ENCODE measurements at places on chromosomes 5 and 9. TPM values are rescaled to one million over a fixed set of nuclear protein-coding genes. Genes with fewer than 3 reads are reported as not detected.

Gene FBXL17
- total RNA-seq = 4.8 TPM

Gene TRIM7
- total RNA-seq = 56.2 TPM

Gene SMIM33
- not detected for total RNA-seq

Gene SPINK13
- 0.14 TPM for total RNA-seq

Gene OR13D1
- total RNA-seq = not detected

Gene MIER3
- 4.7 TPM for total RNA-seq

Gene MBLAC2
- 3.7 TPM for total RNA-seq

Gene MPDZ
- total RNA-seq = 15.5 TPM

Gene SLIT3
- 12.5 TPM for total RNA-seq

Gene PCDHGA4
- total RNA-seq = not detected

GRCh38 chr9:119526698-119527097, 157.5 kb upstream of the BRINP1 start:
- DNase-seq = no peak

GRCh38 chr9:38263532-38263931, 129.0 kb upstream of the ALDH1B1 start:
- peak; percentile 16 for DNase-seq

DNA sequence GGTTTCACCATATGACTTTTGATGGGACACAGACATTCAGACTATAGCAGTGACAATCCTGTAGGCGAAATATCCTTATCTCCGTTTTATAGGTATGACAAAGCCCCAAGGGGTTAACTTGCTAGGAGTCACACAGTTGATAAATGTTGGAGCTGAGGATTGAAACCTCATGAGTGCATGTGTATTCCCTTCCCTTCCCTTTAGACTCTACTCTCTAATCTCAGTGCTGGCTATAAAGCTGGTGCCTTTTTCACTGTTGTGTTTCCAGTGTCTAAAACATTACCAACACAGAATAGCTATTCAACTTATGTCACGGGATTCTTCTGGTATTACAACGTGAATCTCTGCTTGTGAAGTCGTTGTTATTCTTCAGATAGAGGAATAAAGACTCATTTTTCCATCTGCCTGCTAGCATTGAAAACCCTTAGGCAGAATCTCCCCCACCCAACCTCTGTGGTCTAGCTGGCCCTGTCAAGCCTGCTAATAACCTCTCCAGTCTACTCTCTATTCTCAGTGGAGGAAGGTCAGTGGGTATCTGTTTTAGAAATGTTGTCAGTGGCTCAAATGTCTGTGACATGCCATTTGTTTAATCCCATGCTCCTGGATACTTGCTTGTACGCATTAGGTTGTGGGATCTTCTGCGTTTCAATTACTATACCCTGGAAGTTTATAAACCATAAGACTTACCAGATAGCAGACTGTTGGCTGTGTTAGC, 121.2 kb downstream of the TLE4 start:
- no peak for DNase-seq

- no peak for DNase-seq
These were observed 113.3 kb upstream of the RAD23B start for GRCh38 chr9:107169796-107170195.

- DNase-seq = no peak
These were observed 286.6 kb downstream of the CRB2 start for GRCh38 chr9:123642291-123643278.

- no peak for DNase-seq
These were observed 185.5 kb downstream of the HSD17B3 start for GRCh38 chr9:96116275-96117064.

DNA sequence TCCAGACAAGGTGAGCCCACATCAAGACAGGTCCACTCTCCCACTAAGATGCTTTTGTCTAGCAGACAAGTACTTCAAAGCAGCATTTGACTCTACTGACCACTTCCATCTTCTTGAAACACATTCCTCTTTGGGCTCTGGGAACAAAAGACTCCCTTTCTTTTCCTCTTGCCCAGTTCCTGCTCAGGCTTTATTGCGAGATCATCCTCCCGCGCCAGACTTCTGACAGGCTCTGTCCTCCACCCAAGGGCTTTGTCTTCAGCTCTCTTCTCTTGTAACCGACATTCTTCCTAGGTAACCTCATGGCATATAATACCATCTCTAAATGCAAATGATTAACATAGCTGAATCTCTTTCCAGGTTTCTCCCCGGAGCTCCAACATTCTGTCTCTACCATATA, 85.8 kb downstream of the NUDT12 start:
- DNase-seq = no peak

- DNase-seq = no peak
These were observed 76.0 kb downstream of the ARL15 start for GRCh38 chr5:54234304-54234933.

DNA sequence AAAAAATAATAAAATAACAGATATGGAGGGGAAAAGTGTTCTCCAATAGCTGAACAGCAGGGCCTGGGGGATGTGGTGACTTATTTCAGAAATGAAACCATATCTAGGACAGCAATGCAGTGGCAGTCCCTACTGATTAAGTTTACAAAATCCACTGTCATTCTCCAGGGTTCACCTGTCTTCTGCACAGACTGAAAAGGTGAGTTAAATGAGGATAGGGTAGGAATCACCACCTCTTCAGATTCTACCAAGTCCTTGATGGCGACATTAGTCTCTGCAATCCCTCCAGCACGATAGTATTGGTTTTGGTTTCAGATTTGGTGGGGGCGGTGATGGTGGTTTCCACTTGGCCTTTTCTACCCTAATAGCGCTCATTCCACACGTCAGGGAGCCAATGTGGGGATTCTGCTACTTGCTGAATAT, 32.3 kb upstream of the NPM1 start:
- no peak for DNase-seq

DNA sequence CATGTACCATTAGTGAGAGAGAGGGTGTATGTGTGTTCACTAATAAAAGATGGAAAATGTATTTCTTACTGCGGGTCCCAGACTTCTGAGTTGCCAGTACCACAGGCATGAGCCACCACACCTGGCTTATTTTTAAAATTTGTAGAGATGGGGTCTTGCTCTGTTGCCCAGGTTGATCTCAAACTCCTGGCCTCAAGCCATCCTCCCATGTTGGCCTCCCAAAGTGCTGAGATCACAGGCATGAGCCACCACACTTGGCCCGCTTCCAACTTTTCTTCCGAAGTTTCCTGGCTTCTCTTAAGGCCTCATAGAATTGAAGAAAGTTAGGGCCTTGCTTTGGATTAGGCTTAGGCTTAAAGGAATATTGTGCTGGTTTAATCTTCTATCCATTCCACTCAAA, 40.4 kb upstream of the F2RL2 start:
- no peak for DNase-seq

DNA sequence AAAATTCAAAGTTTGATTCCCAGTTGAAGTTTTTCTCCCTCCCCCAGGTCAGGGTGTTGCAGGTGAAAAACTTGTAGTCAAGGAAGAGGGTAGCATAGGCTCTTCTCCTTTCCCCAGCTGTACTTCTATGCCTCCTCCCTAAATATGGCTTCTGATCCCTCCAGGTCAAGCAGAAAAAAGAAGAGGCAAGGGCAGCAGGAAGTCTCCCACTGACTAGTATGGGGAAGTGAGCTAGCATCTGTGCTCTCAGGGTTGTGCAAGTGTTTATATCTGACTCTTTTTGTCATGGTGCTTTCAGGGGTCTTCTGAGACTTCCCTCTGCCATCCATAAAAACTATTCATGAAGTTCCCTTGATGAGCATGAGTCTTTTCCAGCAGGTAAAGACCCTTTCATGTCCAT, 76.0 kb downstream of the ATPSCKMT start:
- no peak for DNase-seq

GRCh38 chr9:100848726-100849125, 179.8 kb upstream of the PLPPR1 start:
- DNase-seq = no peak

- DNase-seq = peak; percentile 54
These were observed 188.5 kb upstream of the GRAMD2B start for GRCh38 chr5:126234563-126235195.

DNA sequence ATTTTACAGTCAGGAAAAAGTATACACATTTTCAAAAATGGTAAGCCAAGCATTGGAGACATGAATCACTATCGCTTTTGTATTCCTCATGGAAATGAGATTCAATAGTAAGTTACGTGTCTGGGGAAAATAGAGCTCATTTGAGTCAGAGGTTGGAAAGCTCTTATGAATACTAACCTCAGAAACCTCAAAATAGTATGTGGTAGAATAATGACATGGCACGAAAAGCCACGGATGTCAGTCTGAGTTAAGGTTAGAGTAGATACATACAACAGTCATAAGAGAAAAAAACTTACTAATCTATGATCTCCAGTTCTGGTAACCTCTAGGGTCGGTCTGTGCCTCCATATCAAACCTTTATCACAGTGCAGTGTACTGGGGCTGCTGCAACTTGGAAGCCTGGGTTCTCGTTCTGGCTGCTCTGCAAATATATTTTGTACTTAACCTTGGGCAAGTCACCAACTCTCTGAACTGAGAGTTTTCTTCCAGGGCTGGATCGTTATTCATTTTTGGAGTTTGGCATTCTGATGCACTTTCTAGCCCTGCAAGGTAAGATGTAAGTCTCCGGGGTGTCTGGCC, 31.8 kb downstream of the MAP1B start:
- peak; percentile 36 for DNase-seq

DNA sequence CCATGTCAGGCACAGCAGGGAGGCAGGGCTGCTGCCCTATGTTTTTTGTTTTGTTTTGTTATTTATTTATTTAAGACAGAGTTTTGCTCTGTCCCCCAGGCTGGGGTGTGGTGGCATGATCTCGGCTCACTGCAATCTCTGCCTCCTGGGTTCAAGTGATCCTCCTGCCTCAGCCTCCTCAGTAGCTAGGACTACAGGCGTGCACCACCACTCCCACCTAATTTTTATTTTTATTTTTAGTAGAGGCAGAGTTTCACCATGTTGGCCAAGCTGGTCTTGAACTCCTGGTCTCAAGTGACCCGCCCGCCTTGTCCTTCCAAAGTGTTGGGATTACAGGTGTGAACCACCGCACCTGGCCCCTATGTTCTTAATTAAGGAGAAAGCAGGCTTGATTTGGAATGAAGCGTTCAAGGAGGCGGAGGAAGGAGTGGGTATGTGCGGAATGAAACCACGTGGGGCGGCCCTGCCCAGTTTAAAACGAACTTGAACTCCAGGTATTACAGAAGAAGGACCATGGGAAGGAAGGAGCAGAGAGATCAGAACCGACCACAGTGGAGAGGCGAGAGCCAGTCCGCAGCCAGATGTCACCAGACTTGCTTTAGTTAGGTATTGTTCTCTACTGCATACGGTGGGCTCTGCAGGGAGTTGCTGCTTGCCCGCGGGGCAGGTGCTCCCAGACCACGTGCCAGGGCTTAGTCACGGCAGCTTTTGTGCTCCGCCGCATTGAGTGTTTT, 34.9 kb upstream of the EPB41L4B start:
- DNase-seq = no peak

GRCh38 chr9:28981129-28981528, 1407.8 kb upstream of the C9orf72 start:
- DNase-seq = no peak

DNA sequence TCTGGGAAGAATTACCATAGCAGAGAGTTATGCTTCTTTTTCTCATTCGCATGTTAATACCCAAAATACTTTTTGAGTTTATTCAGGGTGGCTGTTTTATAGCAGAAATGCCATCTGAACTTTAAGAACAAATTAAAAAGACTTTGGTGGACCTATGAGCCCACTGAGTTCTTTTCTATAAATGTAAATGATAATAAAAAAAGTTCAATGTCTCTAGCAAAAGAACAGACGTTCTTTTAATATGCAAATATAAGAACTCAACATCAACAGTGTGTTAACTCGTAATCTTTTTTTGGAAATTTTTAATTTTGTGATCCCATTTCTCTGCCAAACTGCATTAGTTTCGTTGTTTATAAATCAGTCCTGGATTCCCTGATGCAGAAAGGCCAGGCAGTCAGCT, 1283.0 kb upstream of the NUDT12 start:
- no peak for DNase-seq

DNA sequence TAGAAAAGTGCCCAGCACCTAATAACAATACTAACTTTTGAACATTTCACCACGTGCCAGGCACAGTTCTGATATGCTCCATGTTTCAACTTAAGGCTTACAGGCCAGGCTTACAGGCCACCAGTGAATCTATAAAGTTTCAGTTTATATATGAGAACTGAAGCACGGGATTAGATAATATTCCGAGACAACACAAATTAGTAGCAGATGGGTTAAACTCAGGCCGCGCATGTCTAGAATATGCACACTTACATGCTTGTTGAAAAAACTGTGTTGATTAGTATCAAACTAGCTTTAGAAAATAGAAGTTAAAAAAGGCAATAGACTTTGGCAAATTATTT, 587.9 kb downstream of the MTRR start:
- DNase-seq = no peak

- DNase-seq = no peak
These were observed 2.7 kb downstream of the TTLL11 start for GRCh38 chr9:122090287-122090883.

DNA sequence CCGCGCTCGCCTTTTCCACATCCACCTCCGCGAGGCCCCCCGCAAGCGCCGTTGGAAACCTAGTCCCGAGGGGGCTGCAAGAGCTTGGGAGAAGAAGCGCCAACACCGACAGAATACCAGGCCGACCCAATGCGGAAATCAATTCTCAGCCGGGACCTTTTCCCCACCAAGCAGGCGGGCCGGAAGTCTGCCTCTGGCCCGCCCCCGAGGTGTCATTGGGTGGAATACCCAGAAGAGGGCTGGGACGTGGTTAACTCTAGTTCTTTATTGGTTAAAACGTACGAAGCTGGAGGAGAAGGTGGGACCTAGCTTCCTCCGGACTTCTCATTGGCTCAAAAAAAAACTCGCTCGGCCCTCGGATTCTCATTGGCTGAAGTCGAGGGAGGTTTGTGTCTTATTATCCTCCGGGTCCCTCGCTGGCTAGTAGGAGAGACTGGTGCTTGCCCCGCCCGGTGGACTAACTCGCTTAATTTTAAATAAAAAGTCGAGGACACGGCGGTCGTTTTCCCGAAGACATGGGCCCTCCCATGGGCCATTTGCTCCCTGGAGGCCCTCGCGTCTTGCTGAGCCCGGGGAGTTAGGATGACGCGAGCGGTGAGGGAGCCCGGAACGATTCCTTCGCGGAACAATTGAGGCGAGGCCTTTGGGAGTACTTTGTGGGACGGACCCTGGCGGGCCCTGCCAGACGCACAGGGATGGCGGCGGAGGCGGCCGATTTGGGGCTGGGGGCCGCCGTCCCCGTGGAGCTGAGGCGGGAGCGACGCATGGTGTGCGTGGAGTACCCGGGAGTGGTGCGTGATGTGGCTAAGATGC, at the start of gene GTF3C5:
GTF3C5 (plus strand) TSS at position 681 of the 813 bp plus-strand sequence; CDS start at position 696, 15 bp downstream.
- DNase-seq = peak; percentile 99

- no peak for DNase-seq
These were observed 1.4 kb downstream of the RASGEF1C start for GRCh38 chr5:180207593-180207992.

- no peak for DNase-seq
These were observed 24.5 kb upstream of the LAMC3 start for GRCh38 chr9:130984521-130984920.

- DNase-seq = peak; percentile 52
These were observed 12.6 kb downstream of the RAPGEF1 start for GRCh38 chr9:131727184-131727759.

Measured in Caki2 (cell line).